NCI-H146 (cell line): ENCODE measurements at places on chromosomes 2 and 18.

- no peak for DNase-seq
Measured at GRCh38 chr2:84115173-84115857, 343.8 kb downstream of the SUCLG1 start.

DNA sequence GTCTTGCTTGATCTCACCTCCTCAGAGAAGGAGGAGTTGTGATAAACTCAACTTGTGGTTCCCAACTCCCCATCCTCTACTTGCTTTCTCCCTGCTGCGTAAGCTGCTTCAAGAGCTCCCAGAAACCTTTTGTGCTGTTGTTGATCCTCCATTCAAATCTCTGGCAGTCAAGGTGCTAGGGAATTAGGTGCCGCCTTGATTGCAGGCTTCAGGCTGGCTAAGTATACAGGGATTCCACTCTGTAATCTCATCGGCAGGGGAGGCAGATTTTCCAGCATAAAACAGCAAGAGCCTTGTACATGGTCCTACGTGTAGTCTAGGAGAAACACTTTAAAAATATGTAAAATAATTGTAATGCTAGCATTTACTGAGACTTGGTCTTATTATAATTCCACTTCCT, 116.2 kb upstream of the DDX18 start:
- no peak for DNase-seq

GRCh38 chr2:109317471-109318095, 188.6 kb downstream of the SH3RF3 start:
- DNase-seq: no peak

GRCh38 chr2:24105816-24106215, 17.3 kb downstream of the PFN4 start:
- no peak for DNase-seq

DNA sequence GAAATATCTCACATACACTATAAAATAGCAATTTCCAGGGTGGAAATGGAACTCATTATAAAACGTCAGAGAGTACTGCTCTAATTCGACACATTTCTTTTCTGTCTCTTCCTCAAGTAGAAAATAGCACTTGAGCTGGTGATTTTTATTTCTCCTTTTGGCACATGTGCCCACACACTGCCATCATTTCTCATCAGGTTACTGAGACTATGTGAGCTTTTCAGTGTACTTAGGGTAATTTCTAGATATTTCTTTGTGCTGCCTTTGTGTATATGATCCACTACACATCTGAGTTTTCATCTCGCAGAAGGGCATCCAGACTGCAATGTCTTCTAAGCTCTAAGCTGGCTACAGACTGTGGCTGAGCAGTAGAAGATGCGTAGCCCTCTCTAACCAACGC, 62.1 kb upstream of the PGAP1 start:
- no peak for DNase-seq

GRCh38 chr2:151522556-151522955, 112.9 kb downstream of the RIF1 start:
- no peak for DNase-seq

- DNase-seq: peak; percentile 42
Measured at GRCh38 chr2:225120186-225120585, 77.9 kb upstream of the DOCK10 start.

DNA sequence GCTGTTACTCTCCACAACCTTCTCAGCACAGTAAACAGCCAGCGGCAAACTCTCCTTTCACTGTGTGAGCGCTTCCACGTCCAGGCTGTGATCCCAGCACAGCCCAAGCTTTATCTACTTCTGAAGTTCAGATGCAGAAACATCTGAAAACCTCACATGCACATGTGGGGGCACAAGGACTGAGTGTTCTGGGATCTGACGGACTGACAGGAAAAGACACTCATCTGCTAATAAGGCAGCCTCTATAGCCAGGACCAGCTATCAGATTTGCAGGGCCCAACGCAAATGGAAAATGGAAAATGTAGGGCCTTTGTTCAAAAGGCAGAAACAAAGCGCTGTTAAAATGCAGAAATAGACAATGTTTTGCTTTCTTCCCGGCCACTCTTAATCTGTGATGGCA, 133.8 kb upstream of the ARHGAP28 start:
- DNase-seq: no peak

- no peak for DNase-seq
Measured at GRCh38 chr2:42196070-42196402, 26.9 kb downstream of the EML4 start.

- no peak for DNase-seq
Measured at GRCh38 chr2:107808959-107809358, 17.7 kb upstream of the RGPD4 start.

- DNase-seq: no peak
Measured at GRCh38 chr2:115214050-115214449, 771.6 kb downstream of the DPP10 start.

DNA sequence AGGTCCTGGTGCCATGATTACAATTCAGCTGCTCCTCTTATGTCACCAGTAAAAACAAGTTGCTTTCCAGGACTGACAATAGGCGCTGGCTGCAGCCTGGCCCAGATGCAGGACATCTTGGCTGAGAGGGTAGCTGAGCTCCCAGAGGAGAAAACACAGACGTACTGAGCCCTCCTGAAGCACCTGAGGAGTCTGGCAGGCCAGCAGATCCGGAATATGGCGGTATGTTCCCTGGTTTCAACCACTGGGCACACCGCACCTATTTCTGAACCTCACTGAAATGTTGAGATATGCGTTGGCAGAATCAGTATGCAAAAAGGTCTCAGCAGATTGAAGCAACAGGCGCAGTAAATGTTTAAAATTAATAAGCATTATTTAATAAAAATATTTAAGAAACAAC, 73.1 kb upstream of the BZW1 start:
- DNase-seq: no peak

DNA sequence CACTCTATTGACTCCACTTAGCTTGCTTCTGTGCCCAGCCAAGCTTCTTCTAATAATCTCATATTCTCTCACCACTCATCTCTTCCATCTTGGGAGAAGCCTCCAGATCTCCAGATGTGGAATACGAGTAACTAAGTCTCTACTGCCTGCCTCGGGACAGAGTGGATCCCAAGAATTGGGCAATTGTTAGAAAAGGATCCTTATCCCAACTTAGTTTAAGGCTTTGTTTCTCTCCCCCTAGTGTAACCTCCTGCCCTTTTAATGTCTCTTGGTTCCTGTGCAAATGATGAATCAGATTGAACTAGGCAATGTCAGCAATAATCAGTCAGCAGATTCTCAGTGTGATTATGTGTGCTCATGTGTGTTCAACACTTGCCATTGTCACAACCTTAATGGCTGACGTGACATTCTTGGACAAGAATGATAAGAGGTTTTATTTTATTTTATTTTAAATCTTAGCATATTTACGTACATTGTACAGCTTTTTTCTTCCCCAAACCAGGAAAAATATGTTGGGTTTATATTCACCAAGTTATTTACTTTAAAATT, 59.7 kb downstream of the MYO3B start:
- DNase-seq: peak; percentile 3

DNA sequence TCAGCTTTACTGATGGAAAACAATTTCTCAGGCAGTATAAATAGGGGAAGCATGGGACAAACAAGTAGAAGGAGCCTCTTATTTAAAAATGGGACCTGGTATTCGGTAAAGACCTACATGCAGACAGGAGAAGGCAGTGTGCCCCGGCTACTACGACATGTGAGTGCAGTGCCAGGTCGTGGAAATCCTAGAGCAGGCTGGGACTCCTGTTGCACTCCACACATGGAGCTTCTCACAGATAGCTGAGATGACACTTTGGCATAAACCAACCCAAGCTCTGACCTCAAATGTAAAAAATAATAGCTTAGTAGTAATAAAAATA, 885 bp upstream of the DSEL start:
- peak; percentile 72 for DNase-seq

- no peak for DNase-seq
Measured at GRCh38 chr2:238019962-238020361, 40.8 kb upstream of the SCLY start.

- DNase-seq: no peak
Measured at GRCh38 chr2:223929571-223930102, 15.5 kb downstream of the WDFY1 start.

GRCh38 chr18:58341916-58342315, 287.0 kb downstream of the ALPK2 start:
- DNase-seq: no peak

DNA sequence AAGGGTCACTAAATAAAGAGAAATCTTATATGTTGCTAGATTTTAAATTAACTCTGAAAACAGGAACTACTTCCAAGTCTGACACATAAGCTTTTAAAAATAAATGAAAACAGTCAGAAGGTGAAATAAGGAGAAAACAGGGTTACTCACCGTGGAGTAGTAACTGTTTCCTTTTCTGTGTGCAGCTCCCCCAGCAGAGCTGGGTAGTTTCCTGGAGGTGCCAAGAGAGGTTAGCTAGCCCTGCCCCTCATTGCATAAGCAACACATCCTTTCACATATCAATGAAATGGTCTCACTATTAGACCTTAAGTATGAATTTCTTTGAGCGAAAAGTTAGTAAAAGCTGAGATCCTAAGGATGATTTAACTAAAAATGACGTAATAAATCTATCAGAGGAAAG, 54.0 kb upstream of the GPR75 start:
- no peak for DNase-seq

DNA sequence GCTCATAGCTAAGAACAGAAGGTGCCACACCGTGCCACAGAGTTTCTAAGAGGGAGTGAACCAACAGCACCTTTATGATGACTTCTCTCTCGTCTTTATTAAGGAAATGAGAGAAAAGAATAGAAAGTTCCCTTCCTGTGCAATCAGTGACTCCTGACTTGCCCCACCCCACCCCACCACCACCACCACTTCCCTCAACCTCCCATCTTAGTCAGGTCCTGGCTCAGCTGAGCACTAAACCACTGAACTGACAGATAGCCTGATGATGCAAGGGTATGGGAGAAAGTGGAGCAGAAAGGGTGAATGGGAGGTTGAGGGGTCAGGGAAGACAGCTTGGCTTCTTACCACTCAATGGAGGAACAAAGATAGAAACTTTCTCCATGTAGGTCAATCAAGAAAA, 75.2 kb upstream of the RMDN2 start:
- no peak for DNase-seq

GRCh38 chr2:224847381-224847780, 131.2 kb upstream of the CCDC195 start:
- no peak for DNase-seq

- DNase-seq: no peak
Measured at GRCh38 chr2:192140236-192140839, 54.4 kb downstream of the TMEFF2 start.

- DNase-seq: no peak
Measured at GRCh38 chr18:39962546-39962945, 1992.5 kb upstream of the PIK3C3 start.

- no peak for DNase-seq
Measured at GRCh38 chr2:168241746-168242145, 5.6 kb downstream of the STK39 start.

DNA sequence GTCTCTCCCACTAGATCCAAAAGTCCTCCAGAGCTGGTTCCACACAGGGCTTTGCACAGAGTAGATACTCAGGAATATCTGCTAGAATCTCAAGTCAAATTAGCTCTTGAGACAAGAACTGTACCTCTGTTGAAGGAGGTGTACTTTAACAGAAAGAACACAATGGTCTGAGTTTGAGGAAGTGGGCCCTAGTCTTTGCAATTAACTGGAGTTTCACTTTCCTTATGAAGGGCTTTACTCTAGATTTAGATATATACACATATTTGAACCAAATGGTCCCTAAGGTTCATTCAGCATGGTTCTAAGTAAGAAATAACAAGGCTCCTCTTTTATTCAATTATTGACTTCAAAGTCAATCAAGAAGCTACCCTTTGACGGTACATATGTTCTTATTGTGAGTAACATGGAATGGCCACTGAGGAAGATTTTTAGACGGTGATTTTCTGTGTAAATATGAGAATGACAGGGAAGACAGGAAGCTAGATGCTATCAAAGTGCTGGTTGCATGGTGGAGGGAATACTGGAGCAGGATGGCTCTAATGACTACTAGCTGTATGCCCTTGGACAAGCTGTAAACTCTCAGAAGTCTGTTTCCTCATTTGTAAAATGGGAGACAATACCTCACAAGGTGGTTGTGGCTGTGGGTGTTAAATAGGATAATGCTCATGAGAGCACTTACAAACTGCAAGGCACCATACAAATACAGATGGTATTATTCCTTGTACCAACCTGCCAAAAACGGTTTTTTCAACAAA, 73.5 kb upstream of the SERTAD2 start:
- DNase-seq: no peak

DNA sequence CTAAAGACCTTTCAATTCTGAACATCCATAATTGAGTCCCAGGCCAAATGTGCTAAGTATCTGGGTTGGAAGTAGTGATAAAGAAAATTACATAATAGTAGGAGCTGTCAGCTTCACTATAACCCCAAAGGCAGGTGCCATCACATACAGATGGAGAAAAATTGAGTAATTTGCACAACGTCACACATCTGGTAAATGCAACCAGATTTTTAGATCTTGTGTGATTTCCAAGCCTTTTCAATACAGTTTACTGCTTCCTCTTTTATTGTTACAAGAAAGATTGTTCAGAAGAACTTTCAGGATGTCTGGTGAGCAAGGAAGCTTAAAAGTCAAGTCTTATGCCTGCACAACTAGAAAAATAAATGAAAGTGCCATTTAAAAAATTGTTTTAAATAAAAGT, 62.3 kb downstream of the UBE2E3 start:
- no peak for DNase-seq

DNA sequence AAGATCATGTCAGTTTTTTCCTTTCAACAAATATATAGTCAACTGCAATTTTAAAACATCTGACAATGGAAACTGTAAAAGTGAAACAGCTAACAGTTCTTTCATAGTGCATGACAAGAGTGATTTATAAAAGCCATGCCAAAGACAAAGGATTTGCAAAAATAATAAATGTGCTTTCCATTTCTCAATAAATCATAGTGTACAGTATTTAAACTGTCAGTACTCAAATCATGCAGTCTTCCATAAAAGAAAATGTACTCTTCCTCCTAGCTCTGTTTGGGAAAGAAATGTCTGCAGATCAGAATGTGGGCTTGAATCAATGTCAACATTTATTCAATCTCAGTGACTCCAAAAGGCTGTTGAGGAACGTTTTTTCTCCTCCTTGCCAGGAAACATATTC, 131.7 kb upstream of the PDE1A start:
- no peak for DNase-seq

GRCh38 chr2:8285081-8285480, 396.8 kb upstream of the ID2 start:
- DNase-seq: no peak

GRCh38 chr2:119549241-119549640, 5.0 kb downstream of the CFAP221 start:
- no peak for DNase-seq

DNA sequence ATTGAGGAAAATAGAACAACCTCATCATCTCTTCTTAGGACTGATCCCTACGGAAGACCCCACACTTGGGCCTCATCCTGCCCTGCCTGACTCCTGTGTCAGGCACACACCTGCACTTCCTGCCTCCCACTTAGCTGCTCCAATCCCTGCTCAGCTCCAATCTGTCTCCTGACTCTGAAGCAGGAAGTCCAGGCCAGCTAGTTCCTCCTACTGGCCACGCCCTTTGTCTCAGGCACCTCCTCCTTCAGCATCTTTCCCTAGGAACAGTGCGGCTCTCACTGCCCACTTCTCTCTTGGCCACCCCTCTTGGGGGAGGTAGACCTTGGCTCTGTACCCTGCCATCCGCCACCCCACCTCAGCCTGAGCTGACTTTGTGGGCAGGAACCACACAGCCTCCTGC, 135.8 kb downstream of the CELF4 start:
- DNase-seq: peak; percentile 30
